Tibial nerve (tissue), 4 donors: ENCODE measurements at places on chromosomes 13 and 19. TPM values are rescaled to one million over a fixed set of nuclear protein-coding genes. Genes with fewer than 3 reads are reported as not detected.

DNA sequence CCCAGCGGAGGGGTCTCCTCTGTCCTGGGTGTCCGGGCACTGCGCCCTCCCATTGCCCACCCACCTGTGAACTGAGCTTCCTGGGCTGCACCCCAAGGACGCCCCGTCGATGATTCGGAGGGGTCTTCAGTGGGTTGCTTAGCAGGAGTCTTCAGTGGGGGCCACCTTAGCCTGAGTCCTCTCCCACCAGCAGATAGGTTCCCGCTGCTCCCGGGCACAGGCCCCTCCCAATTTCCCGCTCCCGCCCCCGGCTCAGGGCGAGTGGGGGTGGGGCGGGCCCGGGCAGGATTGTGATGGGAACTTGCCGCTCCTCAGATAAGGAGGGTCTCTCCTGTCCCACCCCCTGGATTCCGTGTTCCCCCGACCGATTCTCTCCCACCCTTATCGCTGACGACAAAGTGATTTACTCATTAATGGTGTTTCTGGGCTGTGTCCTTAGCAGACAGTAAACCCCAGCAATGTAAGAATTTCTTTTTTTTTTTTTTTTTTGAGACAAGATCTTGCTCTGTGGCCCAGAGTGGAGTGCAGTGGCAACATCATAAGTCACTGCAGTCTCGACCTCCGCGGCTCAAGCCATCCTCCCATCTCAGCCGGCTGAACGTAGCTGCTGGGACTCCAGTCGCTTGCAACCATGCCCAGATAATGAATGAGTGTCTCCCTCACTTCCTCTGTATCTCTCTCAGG, 655 bp upstream of the S1PR5 start:
- H3K36me3 ChIP-seq, result no peaks in the 10 kb centered on the region
- peaks cover 93% of the 10 kb centered on the region for H3K27me3 ChIP-seq
- no peak overlapping the region for H3K27ac ChIP-seq

- no peaks in the 10 kb centered on the region for H3K27me3 ChIP-seq
- H3K4me3 ChIP-seq, result no peak overlapping the region
- H3K27ac ChIP-seq, result peak overlapping the region; percentile 80
- no peaks in the 10 kb centered on the region for H3K4me1 ChIP-seq
These were observed 14.0 kb downstream of the ZC3H4 start for GRCh38 chr19:47099576-47100050.

Gene ZNF835
- total RNA-seq, result 10.2 TPM

Gene RNF17
- total RNA-seq, result not detected

DNA sequence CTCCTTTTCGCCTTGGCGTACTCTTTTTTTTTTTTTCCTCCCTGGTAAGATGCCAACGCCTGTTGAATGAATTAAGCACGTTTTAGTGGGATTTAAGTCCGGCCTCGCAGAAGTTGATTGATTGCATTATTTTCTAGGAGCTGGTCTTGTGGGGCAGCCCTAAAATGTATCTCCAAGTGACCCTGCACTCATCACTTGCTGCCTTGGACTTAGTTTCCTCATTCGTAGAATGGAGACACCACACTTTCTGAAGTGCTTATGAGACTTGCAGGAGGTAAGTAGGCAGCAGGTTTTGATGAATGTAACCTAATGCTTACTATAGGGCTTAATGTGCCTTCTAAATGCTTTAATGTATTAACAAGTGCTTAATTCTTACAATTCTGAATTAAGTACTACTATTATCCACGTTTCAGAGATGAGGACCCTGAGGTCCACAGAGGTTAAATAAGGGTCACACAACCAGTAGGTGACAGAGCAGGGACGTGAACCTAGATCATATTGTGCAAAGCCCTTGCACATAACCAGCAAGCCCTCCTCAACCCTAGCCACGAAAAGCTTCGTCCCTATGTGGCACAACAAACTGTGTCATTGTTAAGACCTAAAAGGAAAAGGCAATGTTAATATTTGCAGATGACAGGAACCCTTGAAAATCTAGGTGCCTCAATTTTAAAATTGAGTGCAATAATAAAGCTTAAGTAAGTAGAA, 514 bp upstream of the ARGLU1 start:
- peak overlapping the region; percentile 95 for H3K4me3 ChIP-seq
- H3K27me3 ChIP-seq, result no peaks in the 10 kb centered on the region
- H3K27ac ChIP-seq, result peak overlapping the region; percentile 98
- no peak for DNase-seq

Gene CLEC17A
- not detected for total RNA-seq
